ENCODE measurements at places on chromosomes 1 and 21. TPM values are rescaled to one million over a fixed set of nuclear protein-coding genes. Genes with fewer than 3 reads are reported as not detected.

ETNK2 gene
- total RNA-seq = 6.7 TPM

LRRC71 gene
- 0.77 TPM for total RNA-seq

PTPRC gene
- total RNA-seq = 1.4 TPM

COP1 gene
- total RNA-seq = 36.5 TPM

SLC5A3 gene
- total RNA-seq = 29.4 TPM
